Smooth muscle cell of the coronary artery (primary cell): ENCODE measurements at places on chromosomes 7 and 10. TPM values are rescaled to one million over a fixed set of nuclear protein-coding genes. Genes with fewer than 3 reads are reported as not detected.

ASB10 gene
- total RNA-seq, result not detected in 2 replicates

NEUROD6 gene
- not detected in 2 replicates for total RNA-seq

NPC1L1 gene
- total RNA-seq, result 0.12 TPM in 1 of 2 replicates, not detected in the other

MYH16 gene
- total RNA-seq, result 0.08 TPM in 1 of 2 replicates, not detected in the other

GLCCI1 gene
- 2.1 and 14.0 TPM in 2 replicates for total RNA-seq
